ENCODE measurements at places on chromosomes 7 and 10.

DNA sequence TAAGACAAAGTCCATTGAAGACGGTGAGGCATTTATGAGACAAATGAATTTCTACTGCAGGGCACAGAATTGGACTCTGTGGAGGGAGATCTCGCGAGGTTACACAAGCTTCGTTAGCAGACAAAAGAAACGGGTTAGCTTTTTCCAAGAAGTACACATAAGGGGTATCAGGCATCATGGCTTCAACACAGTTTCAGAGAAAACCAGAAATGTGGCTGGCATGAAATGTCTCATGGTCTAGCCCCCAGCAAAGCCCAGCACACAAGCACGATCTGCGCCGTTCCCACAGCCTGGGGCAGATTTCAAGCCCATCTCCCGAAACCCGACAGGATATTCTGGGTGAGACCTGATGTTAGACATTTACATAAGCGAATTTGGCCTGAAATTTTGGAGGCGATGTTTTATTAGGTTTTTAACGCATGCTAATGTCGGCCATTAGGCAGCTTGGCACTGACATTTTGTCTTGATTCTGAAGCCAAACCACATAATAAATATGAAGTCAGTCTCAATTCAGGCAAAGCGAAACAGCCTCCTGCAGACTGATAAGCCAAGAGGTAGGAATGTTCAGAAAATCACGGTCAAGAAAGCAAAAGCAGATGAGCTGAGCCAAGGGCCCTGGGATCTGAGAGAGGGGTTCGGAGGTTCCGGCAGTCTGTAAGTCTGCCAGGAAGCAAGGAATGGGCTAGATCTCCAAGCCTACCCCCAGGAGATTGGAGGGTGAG lies 240.5 kb downstream of the PRPF18 start:
- no peak for DNase-seq

GRCh38 chr7:29207162-29207801 lies 12.7 kb downstream of the CHN2 start:
- peak; percentile 59 for DNase-seq

DNA sequence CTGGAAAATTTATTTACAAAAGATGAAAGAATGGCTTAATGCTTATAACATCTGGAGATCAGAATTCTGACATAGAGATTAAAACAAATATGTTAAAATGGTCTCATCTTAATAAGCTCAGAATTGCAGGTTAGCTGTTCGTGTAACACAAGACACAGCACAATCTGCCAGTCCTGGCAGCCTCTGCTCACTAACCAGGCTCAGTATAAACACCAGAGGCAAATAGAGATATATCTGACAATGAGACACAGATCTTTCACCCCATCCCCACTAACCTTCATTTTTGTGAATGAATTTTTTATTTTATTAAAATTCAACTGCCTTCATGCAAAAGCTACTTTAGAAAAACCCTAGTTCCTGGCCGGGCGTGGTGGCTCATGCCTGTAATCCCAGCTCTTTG lies 51.8 kb downstream of the RELN start:
- DNase-seq: no peak

GRCh38 chr7:36847946-36848345 lies 123.7 kb upstream of the AOAH start:
- no peak for DNase-seq

DNA sequence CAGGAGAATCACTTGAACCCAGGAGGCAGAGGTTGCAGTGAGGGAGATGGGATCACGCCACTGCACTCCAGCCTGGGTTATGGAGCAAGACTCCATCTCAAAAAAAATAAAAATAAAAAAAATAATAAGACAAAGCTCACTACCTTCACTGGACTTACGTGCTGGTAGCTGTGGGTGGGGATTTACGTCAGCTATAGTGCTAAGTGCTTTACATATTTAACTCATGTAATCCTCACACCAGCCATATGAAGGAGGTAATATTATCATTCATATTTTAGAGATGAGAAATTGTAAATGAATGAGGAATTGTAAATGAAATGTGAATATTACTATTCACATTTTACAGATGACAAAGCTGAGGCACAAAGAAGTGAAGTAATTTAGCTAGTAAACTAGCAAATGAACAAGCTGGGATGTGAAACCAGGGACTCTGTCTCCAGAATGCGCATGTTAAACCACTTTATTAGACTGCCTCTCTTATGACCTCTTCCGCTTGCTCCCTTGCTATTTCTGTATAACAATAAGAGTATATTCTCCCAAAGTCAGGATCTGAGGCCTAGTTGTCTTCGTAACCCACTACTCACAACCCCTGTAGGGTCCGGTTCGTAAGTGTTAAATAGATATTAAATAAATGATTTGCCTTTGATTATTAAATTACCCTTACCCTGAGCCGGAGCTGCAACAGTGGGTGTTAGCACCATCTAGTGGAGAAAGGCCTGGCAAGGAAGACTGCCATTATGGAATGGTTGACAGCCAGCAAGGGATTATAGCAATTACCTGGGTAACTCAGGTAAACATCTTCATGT lies 70.2 kb downstream of the HTR7 start:
- peak; percentile 36 for DNase-seq

DNA sequence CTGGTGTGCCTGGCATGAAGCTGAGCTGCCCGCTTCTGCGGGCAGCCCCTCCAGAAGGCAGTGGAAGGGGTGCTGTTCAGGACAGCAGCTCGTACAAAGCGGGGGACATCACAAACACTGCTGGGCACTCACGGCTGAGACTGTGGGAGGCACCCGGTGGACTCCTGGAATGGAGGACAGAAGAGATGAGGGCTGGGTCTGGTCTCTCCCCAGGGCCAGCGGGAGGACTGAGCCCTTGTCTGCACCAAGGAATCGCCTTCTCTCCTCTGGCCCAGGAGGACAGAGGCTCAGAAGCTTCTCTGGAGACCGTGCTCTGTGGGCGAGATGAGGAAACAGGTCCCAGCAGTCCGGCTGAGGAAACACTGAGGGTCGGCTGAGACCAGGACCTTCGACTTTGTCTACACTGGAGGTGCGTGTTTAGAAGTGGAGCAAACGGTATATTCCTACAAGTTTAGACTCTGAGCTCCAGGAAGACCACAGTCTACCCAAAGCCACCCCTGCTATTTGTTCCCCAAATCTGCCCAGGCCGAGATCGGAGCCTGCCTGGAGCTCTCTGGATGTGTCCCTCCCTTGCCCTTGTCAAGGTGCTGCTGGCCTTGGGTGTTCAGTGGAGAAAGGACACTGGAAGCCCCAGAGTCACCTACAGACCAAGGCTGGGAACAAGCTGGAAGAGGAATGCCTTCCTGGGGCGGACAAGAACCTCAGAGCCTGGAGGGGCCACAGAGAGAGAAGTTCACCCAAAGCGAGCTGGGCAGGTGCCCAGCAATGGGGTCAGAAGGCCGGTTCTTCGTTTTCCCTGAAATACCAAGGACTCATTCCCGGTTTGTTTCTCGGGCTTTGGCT lies 12.9 kb upstream of the INPP5A start:
- DNase-seq: no peak

DNA sequence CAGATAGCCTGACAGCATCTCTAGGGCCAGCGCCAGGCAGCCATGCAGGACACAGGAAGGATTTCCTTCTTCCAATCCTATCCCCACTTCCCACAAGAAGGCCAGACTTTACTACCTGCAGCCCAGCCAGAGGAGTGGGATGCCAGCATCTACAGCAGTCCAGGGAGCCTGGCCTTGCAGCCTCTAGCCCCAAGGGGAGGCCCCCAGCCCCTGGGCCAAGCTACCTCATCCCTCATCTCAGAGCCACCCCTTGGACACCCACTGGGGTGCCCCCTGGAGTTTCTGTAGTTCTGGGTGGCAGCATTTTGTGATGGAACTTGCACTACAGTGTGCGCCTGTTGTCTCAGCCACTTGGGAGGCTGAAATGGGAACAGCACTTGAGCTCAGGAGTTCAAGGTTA lies 170.8 kb upstream of the PODXL start:
- no peak for DNase-seq

- DNase-seq: no peak
Observed at GRCh38 chr10:116810895-116811294, 38.4 kb upstream of the ENO4 start.

DNA sequence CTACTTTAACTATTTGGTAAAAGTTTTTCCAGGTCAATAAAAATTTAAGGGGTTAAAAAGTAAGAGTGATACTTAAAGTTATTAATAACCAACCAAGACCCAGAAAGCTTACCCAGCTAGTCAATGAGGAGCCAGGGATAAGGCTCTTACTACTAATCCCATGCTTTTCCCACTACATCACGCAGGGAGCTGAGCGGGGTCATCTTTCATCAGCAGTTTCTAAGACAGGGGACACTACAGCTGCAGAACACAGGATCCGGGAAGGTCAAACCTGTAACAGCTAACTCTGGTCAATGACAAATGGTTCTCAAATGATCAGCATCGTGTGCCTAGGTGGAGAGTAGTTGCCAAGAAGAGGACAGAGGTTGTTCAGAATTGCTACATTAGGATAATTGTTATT lies 65.1 kb downstream of the RSU1 start:
- DNase-seq: no peak

Data from kidney capillary endothelial cell (primary cell).